ENCODE measurements at places on chromosomes 4 and X.

DNA sequence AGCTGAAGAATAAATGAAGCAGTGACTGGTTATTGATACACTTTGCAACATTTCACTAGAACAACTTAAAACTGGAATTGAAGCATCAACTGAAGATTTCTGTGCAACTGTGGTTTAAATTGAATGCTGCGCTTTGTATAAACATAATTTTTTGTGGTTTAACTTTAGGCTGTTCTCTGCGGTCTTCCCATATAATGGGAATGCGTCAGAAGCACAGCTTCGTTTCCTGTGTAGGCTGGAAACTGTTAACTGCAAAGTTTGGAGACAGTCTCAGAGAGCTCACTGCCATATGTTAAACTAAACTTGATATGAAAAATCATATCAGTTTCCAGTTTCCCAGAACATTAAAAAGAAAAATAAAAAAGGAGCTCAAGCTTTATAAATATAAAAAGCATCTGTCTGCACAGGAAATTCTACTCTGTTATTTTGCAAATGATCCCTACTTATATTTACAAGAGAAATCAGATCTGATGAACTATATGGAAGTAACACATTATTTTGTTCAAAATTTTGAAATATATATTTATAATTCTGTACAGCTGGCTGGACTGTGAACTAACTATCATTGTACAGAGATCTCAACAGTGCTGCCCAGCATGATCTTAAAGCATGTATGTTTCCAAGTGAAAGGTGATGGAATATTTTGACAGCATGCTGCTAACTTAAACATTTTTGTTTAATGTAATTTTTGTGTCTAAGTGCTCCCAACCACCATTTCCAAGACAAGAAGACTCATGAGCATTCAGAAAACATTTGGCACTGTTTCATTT, 139.9 kb downstream of the NDST3 start:
- no peak for DNase-seq

- no peak for DNase-seq
Measured at GRCh38 chr4:53935780-53936179, 128.6 kb downstream of the CHIC2 start.

GRCh38 chr4:7862561-7863192, 77.0 kb downstream of the AFAP1 start:
- no peak for DNase-seq

DNA sequence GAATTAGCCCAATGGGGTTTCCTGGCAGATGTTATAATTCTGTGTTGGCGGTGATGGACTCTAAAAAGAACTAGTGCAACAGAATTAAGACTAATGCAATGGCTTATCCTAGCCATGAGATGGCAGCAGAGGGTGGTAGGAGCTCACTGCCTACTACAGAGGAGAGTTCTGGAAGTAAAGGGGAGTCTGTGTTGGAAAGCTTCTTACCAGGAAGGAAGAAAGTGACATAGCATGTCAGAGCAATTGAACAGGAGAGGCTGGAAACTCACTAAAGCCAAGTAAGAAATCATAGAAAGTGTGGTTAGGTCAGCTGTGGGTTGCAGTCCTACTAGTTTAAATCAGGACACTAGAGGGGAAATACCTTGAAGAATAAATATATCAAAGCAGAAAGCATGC, 6.3 kb upstream of the TRPC5OS start:
- peak; percentile 15 for DNase-seq

GRCh38 chr4:169612871-169613859, 782 bp upstream of the NEK1 start:
- DNase-seq, result peak; percentile 80

DNA sequence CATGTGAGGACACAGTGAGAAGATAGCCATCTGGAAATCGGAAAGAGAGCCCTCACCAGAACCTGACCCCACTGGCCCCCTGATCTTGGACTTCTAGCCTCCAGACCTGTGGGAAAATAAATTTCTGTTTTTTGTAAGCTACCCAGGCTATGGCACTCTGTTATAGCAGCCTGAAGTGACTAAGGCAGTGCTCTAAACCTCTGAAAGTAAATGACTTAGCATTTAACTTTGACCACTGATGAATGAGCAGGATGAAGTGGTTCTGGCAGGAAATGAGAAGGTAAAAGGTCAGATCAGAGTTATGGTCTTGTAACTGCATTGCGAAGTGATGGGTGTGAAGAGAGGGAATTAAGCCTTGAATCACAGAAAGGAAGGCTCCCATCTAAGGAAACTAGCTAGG, 17.0 kb downstream of the GPAT3 start:
- DNase-seq, result peak; percentile 65

- DNase-seq, result no peak
Measured at GRCh38 chr4:138450546-138451275, 208.6 kb upstream of the SLC7A11 start.

GRCh38 chr4:86935566-86935852, 698 bp downstream of the AFF1 start:
- no peak for DNase-seq

GRCh38 chr4:32258986-32259385, 1538.8 kb downstream of the PCDH7 start:
- DNase-seq, result no peak

DNA sequence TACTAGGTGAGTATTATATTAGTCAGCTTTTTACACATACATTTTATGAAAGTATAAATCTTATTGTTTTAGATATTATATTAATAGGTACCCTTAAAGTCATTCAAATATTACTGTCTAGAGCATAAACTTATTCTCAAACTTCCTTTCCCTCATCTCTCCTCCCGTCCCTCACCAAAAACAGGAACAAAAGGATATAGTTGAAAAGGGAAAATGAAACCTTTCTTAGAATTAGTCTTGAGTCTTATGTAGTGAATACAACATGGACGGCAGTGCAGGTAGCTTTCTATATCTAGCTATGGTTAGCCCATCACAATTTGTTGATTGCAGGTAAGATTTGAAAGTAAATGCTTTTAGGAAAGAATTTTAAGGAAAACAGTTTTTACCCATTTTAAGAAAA, 65.6 kb downstream of the RBPJ start:
- no peak for DNase-seq

DNA sequence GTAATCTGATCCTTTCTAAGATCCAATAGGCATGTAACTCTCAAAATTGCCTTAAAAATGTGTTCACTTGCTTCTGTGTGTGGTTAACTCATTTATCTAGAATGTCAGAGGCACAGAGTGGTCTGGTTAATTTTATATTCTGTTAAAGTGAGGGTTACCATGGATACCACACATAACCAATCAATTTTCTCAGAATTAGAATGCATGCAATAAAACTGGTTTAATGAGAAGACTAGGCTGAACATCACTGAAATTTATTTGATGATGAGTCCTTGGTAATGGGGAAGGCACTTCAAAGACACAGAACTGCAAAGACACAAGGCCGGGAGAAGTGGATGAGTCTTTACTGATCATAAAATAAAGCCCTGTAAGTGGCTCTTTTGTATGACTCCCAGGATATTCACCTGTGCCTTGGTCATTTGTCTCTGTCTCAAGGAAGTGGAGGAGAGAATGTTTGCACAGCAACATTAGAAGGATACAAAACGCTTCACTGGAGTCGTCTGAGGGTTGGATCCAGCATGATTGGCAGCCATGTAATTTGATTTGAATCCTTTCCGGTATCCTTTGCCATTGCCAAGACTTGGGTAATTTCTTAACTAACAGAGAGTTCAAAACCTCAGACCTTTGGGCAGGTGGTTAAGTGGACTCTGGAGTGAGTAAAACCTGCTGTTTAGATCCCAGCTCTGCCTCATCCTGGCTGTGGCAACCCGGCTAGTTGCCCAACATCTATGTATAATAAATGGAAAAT, 94.0 kb upstream of the RBPJ start:
- DNase-seq, result no peak

DNA sequence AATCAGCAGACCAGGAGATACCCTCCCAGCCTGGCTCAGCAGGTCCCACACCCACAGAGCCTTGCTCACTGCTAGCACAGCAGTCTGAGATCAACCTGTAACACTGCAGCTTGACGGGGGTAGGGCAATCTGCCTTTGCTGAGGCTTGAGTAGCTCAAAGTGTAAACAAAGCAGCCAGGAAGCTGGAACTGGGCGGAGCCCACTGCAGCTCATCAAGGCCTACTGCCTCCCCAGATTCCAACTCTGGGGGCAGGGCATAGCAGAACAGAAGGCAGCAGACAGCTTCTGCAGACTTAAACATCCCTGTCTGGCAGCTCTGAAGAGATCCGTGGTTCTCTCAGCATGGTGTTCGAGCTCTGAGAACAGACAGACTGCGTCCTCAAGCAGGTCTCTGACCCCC, 15.1 kb upstream of the GABRA2 start:
- no peak for DNase-seq

GRCh38 chr4:166501941-166502382, 628.9 kb downstream of the TLL1 start:
- peak; percentile 7 for DNase-seq

DNA sequence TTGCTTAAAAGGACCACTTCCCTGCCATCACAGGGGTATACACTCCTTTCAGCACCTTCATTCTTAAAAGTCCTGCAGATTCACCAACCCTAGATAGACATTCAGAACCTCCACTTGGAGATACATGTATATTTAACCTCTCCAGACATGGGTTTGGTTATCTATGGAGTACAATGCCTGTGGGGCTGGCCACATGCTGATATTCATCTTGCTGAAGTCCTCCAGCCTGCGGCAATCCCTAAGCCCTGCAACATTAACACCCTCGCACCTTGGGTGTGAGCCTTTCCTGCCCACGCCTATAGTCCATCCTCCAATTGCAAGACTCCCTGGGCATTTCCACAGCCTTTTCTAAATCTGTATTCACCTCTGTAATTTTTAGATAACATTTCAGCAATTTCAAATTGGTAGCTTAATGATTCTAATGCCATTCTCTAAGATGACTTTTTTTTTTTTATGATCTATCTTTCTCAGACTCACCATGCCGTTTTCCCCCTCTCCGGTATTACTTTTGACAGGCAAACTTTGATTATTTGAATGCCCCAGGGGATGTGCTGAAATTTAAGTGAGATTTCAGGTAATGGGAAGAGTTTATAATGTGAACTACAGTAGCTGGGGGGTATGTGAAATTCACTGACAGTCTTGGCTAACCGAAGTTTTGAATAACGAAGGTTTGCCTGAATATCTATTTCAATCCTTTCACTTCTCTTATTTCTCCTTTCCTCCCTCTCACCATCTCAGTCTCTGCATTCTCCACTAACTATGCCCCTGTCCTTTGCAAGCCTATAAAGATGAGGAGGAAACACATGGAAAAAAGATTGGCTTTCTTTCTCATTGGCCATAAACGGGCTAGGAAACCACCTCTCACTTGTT, 24.1 kb downstream of the CCDC149 start:
- no peak for DNase-seq

- DNase-seq, result no peak
Measured at GRCh38 chrX:16215660-16216059, 48.4 kb downstream of the MAGEB17 start.

DNA sequence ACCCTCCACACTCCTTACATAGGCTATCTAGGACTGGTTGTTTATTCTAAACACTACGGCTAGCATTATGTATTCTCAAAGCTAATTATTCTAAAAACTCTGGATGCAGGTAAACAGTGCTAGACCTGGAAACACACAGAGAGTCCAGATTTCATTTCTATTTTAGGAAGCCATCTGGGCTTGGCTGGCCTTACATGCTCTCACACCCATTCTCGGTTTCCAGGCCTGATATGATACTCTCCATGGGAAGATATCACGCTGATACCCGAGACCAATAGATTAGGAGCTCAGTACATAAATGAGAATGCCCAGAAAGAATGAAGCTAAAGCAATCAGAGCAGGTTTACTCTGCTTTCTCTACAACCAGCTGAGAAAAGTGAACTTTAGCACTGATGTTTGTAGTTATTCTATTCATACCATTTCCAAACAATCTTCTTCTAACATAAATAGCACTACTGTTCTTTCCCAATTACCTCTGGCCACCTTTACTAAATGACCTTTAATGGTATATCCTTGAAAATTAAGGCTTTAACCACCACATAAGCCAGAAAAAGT, 973.3 kb downstream of the PCDH18 start:
- DNase-seq, result no peak

GRCh38 chr4:74330295-74330750, 22.1 kb downstream of the EPGN start:
- DNase-seq, result no peak

GRCh38 chrX:135436456-135436855, 14.7 kb downstream of the SMIM10L2A start:
- DNase-seq, result no peak

- peak; percentile 46 for DNase-seq
Measured at GRCh38 chr4:102343964-102344519, 1.2 kb downstream of the SLC39A8 start.

DNA sequence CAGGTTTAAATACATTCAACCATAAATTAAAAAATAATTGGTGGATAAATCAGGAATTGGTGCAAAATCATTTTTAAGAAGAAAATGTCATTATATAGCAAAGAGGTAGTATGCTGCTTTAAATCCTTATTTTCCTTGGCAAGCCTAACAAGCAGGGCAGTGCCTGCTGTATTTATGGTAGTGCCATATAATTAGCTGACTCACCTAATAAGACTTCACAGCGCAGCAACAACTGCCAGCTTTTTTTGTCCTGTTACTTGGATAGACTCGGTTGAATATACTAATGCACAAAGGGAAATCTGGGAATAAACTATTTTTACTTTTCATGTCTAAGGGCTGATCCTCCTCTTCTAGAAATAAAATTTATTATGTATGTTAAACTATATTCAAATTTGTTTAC, 99.1 kb downstream of the SNCA start:
- DNase-seq, result no peak

GRCh38 chr4:182855877-182856276, 61.3 kb downstream of the DCTD start:
- DNase-seq, result no peak

DNA sequence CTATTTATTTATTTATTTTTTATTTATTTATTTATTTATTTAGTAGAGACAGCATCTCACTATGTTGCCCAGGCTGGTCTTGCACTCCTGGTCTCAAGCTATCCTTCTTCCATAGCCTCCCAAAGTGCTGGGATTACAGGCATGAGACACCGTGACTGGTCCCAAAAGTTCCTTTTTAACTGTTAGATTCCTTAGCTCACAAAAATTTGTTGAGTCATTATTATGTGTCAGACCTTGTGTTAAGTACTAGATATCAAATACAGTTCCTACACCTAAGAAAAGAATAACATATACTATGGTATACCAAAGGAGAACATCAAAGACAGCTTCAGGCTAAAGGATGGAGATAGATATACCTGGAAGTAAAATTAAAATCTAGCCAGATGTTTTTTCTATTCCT, 11.6 kb downstream of the FGA start:
- DNase-seq, result no peak
